RKO (cell line): ENCODE measurements at places on chromosomes 11 and 22.
A peak's percentile ranks its signal among the peaks of the same experiment; 100 is the strongest.

DNA sequence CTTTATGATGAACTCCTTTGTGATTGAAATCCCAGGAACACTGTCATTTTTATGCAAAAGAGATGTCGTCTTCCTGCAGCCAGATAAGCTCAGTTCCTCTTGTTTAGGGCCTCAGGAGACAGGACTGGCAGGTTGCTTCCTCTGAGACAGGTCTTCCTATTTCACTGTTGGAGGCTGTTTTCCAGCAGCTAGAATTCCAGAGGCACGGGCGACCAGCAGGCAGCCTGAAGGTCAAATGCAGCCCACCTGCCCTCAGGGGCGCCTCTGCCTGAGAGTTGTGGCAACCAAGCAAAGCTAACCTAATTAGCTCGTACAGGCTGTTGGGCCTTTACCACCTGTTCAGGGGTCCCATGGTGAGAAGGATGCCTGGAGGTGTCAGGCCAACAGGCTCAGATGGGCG, 22.3 kb downstream of the SLC6A5 start:
- no peak for DNase-seq

- no peak for DNase-seq
Measured at GRCh38 chr11:16936643-16937042, 77.6 kb downstream of the PLEKHA7 start.

- no peak for DNase-seq
Measured at GRCh38 chr11:17700991-17701390, 18.4 kb upstream of the MYOD1 start.

DNA sequence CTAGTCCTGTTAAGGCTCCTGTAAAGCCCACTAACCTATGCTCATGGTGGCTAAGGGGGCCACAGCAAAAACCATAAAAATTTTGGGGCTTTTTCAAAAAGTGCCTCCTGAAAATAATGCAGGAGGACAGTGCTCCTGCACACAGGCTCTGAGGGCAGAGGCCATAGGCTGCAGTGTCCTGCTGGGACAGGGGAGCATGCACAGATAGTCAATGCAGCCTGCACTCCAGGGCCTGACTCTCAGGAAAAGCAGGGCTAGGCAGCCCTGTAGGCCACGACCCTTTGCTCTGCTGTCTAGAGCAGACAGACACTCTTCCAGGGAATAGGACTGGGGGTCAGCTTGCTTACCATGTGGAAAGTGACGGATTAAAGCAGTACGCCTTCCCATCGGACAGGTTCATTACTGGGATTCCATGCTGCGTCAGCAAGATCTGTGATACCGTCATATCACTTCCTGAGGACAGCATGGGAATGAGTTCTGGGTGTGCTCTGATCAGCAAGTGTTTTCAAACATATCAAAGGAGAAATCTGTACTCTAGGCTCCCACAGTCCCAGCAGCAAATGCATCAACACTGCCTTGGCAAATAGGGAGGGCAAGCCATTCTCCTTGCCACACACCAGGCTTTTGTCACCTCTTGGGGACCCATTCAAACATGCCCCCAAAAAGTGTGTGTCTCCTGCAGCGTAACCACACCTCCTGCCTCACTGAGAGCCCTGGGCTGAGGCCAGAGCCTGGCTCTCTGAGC, 64.1 kb upstream of the CLTCL1 start:
- no peak for DNase-seq

DNA sequence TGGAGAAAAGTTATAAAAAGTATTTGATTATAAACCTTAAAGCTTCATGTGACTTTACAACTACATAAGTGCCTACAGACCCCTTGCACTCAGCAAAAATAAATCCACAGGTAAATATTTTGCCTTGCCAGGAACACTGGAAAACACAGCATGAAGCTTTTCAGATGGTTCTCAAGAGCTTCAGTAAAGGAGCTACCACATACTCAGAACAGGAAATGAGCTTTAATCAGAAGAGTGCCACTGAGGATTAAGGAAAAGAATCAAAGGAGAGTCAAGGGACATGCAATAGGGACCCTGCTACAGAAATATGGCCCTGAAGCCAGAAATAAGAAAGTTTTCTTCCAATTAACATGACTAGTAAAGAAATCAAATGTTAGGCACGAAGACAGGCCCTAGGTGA, 1.2 kb downstream of the CASP1 start:
- DNase-seq = no peak

DNA sequence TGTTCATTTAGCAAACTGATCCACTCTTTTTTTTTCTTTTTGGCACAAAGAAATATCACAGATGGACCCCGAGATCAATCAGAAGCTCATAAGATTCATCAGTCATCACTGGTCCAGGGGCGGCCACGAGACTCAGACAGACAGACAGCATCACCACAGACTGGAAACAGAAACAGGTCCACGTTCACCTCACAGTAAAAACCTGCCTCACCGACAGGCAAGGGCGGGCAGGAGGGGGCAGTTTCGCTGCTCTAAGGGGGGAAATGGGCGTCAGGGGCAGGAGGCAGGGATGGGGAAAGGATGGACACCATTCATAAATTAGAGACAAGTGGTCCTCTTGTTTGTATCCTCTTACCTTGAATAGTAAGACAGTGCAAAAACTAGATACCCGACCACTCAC, 16.5 kb downstream of the CHST1 start:
- no peak for DNase-seq

GRCh38 chr11:13883042-13883441, 79.5 kb upstream of the SPON1 start:
- no peak for DNase-seq

DNA sequence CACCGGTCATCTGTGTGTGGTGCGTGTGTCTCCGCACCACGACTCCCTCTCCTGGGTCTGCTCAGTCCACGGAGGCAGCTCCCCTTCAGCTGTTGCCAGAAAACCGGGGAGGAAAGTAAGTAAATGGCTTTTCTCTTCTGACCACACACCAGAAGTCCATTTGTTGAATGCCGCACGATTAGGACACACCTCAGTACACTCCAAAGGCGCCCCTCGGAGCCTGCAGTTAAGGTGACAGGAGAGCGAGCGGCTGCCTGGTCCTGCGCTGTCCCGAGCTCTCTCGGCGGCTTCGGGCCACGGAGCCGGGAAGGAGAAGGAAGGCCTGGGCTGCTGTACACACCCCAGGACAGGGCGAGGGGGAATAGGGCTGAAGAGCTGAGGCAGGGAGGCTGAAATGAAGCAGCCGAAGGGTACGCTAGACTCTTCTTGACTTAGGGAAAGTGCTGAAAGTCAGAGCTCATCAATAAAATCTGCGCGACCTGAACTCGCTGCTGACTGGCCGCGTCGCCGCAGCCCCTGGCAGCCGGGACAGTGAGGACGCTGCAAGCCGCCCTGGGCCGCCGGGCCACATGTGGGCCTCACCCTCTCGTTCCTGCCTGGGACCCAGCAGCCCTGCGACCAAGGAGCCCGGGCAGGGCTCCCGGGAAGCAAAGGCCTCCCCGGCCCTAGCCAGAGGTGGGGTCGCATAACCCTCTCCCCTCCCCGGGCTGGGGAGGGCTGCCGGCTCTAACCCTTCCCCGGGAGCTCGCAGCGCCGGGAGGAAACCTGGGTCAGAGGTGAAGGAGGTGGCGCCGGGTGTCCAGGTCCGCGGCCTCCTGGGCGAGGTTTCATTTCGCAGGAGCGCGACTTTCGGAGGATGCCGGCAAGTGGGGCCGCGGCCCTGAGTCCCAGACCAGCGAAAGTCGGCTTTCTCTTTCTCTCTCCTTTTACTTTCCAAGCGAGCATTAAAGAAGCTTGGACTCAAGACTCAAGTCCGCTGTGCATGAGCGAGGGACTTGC, 1.6 kb upstream of the PAX6 start:
- DNase-seq = no peak

- no peak for DNase-seq
Measured at GRCh38 chr11:41435531-41435930, 23.9 kb downstream of the LRRC4C start.

DNA sequence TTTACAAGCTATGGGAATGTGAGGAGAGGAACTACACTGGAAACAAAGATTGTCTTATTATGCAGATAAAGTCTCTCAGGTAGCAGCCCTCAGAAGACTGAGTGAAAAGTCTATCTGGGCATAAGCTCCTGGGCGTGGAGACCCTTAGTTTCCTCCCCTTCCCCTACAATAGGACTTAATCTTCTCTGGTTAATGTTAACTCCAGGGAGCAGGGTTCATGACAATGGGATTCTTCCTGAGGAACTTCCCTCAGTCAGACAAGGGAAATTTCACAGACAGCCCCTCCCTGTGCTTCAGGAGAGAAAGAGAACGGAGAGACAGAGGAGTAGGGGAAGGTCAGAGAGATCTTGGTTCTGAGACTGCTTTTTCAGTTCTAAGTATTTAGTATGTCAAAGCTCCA, 1428.6 kb downstream of the LRRC4C start:
- no peak for DNase-seq

GRCh38 chr11:128415539-128415938, 171.8 kb downstream of the ETS1 start:
- DNase-seq = no peak

DNA sequence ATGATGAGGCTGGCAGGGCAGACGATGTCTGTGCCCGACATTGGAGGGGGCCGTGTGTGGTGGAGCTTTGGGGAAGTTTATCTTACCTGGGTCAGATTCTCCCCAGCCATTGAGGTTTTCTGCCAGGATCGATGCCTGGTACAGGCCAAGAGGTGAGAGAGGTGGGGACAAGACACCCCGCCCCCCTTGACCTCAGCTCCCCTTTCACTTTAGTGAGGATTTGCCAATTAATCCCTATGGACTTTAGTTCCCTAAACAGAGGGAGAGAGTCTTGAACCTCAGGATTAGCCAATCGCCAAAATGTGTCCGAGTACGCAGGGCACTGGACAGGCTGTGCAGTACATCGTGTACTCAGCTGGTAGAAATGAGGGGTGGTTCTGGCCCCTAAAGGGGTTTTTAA, 541 bp downstream of the HORMAD2 start:
- no peak for DNase-seq

GRCh38 chr11:21174781-21175180, 505.4 kb downstream of the NELL1 start:
- DNase-seq = no peak

GRCh38 chr11:67352546-67353316, 615 bp downstream of the POLD4 start:
- DNase-seq = no peak

DNA sequence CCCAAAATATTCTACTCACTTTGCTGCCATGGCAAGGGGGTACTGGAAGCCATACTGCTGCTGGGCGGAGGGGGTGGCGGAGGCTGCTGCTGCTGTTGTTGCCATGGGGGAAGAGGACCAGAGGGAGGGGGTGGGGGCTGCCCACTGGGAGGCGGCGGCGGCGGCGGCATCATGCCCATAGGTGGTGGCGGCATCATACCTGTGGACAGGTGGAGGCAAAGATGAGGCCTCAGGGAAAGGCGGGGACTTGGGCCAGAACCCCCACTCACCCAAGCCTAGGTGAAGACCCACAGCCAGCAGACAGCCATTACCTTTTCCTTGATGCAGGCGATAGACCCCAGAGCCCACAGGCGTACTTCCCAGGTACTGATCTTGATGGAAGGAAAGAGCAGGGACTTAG, 7.1 kb upstream of the PYGM start:
- DNase-seq = no peak

GRCh38 chr11:38680746-38681145, 2082.7 kb upstream of the RAG2 start:
- DNase-seq = no peak

DNA sequence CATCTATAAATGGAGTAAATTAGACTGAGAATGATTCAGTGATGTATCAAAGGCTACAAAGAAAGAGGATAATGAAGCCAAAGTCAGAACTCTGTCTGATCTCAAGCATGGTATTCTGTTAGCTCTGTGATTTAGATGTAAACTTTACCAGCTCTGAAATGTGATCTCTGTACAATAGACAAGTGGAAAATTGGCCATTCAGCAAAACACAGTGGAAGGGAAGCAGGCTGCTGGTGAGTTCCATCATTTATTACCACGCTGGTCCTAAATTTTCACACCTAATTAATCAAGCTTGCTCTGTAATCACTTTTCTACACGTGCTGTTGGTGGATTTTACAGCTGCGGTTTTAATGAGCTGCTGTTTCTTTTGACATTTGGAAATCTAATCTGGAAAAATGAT, 145.1 kb upstream of the OPCML start:
- DNase-seq = no peak

- no peak for DNase-seq
Measured at GRCh38 chr11:112306230-112306629, 45.6 kb upstream of the PLET1 start.

GRCh38 chr22:20117633-20118299, 740 bp upstream of the TRMT2A start:
- DNase-seq = peak; percentile 67

GRCh38 chr11:74171630-74171968, 510 bp downstream of the PPME1 start:
- no peak for DNase-seq

- no peak for DNase-seq
Measured at GRCh38 chr11:112096194-112096593, 9.5 kb downstream of the SDHD start.

DNA sequence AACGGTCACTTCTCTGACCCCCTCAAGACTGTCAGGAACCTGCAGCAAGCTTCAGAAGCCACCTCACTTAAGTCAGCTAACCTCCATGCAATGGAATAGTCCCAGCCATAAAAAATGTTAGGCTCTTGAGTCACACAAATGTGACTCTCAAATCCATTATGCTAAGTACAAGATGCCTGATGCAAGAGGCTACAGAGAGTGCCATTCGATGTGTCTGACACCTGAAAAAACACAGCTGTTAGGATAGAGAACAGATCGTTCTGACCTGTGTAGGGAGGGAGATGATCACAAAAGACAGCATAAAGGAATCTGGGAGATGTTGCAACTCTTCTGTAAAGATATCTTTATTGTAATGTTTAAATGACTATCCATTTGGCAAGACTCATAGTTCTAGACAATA, 712.4 kb downstream of the TBC1D22A start:
- DNase-seq = no peak

DNA sequence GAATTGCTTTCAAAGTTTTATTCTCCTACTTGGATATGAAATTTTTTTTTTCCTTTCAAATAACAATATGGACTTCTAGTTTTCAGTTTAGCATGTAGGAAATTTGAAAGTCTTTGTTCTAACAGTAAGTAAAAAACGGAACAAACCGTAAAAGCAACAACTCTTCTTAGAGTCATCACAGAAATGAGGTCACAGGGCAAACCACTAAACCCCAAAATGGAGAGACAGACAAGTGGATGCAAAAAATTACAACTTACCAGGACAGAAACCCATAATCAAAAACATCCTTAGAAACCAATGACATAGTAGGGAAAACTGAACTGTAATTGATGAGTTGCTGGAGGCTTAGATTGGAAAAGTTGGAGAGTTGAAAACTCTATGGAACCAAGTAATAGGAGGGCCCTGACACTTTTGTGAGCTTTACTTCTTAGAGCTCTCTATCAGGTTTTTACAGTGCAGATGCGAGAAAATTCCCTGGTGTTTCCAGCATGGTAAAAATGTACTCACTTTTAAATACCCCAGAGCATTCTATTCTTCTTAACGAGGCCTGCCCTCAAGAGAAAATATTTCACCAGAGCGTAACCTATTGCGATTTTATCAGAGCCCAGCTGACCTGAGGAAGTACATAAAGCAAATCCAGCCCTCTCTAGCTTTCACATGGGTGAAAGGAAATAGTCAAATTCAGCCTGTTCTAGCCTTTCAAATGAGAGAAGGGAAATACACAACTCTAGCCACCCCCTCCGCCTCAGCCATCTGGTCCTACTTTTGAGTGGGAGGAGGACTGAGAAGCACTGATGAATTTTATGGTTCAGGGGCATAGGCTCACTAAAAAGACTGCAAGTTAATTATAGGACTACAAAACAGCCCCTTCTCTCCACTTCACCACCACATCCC, 39.1 kb downstream of the CASP12 start:
- no peak for DNase-seq

- peak; percentile 95 for DNase-seq
Measured at GRCh38 chr11:67353317-67354074, at the start of gene POLD4. POLD4 (minus strand) TSS chr11:67353546; CDS start chr11:67353399, 147 bp downstream.
